Activated T-helper 17 cell treated with anti-CD3 and anti-CD28 coated beads, Interleukin-2, amount 50 U/mL, for 72 hours (primary cell): ENCODE measurements at places on chromosomes 5 and 9. TPM values are rescaled to one million over a fixed set of nuclear protein-coding genes. Genes with fewer than 3 reads are reported as not detected.

Gene TRIM14
- total RNA-seq, result 43.4 TPM

Gene ERGIC1
- total RNA-seq, result 34.0 TPM

Gene PLCXD3
- not detected for total RNA-seq

DNA sequence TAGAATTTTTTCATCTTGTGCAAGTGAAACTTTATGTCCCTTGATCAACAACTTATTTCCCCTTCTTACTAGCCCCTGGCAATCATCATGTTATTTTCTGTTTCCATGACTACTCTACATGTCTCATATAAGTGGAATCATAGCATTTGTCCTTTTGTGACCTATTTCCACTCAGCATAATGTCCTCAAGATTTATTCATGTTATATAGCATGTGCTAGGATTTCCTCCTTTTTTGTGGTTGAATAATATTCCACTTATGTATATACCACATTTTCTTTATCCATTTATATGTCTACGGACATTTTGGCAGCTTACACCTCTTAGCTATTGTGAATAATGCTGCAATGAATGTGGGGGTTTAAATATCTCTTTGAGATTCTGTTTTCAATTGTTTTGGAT is 21.0 kb downstream of the FSD1L start:
- no peak for ATAC-seq

GRCh38 chr5:94972268-94972667 is 312.6 kb downstream of the MCTP1 start:
- ATAC-seq, result no peak

DNA sequence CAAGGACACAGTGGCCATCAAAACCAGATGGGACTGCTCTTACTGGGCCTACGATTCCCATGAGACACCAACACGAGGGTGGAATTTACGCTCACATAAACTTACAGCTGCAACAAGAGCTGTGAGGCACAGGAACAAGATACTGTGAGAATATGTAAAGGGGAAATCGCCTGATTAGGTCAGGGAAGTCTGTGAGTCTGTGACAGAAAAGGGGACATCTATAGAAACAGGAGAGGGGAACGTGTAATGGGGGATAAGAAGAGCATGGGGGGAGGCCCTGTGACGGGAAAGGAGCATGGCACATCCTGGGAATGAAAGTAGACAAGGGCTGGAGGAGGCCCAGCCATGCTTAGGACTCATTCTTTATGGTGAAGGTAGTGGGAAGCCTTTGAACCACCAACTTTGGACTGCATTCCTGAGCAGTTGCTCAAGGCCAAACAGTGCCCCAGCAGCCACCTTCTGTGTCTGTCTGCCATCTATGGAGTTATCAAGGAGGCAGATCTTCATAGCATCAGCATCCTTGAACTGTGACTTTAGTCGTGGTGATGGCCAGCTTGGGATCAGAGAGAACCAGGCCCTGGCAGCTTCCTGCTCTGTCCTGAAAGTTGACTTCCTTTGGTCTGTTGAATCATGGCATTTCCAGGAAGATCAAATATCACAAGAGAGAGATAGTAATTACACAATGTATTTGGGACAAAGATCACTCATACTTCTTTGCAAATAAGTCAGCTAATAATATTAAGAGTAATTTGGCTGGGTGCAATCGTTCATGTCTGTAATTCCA is 87.9 kb upstream of the FAM169A start:
- ATAC-seq, result peak; percentile 86

GRCh38 chr5:150238646-150239045 is 48.8 kb downstream of the SLC6A7 start:
- ATAC-seq, result no peak

Gene GPX8
- total RNA-seq, result not detected

DNA sequence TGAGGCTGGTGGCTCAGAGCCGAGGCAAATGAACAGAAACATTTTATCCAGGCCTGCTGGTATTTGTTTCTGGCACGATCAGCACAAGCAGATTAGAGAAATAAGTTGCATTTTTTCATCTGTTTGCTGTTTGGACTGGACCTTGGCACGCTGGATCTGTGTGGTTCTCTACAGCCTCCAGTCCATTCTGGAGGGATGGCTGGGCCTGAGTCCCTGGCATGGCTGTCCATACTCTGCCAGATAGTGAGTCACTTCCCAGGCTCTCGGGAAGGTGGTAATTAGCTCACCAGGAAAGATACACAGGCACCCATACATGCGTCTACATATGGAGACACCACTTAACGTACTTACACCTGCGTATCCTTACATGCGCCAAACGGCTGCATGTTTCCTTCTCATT is 78.6 kb downstream of the SPRY4 start:
- ATAC-seq, result no peak

DNA sequence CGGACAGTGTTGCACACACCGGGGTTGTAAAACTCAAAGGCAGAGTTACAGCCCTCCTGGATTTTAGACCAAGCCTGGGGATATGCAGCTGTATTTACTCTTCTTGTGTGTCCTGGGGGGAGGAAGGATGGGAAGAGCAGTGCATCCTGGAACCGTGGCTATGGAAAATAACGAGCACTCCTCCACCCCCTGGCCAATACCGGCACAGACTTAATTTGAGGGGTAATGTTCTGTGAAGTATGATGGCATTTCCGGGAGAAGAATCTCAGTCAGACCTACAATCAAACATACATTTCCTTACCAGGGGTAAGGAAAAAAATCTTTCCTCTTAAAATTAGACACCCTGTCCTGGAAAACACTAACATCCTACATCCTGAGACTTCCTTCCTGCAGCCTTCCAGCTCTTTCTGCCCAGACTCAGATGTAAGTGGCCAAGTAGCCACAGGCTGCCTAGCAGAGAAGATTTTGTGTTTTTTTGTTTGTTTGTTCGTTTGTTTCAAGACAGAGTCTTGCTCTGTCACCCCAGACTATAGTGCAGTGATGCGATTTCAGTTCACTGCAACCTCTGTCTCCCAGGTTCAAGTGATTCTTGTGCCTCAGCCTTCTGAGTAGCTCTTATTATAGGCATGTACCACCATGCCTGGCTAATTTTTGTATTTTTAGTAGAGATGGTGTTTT is 11.0 kb upstream of the ERMP1 start:
- ATAC-seq, result no peak

DNA sequence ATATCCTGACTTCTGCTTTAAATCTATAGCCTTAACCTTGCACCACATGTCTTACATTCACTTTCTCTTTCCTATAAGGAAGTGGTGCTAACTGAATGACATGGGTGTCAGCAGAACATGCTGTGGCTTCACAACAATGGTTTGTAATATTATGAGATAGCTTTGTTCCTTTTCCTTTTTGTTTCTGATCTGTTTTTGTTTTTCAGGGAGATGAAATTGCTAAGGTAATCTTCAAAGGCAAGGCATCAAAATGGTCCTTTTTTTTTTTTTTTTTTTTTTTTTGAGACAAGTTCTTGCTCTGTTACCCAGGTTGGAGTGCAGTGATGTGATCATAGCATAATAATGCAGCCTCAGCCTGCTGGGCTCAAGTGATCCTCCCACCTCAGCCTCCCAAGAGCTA is 53.6 kb upstream of the RANBP6 start:
- ATAC-seq, result peak; percentile 86

DNA sequence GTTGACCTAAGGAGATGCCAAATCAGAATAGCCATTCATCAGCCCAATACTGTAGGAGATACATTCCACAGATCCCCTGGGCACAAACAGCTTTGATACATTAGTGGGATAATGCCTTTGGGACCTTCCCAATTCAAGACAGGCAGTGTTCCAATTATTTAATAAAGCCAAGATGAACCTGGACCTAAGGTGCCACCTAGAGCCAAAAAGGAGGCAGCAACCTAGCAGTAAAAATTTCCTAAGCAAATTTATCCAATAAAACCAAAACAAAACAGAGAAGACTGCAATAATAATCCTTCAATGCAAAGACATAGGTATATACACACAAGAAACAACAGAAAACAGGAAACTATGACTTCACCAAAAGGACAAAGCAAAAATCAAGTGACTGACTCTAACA is 253.0 kb downstream of the HINT1 start:
- ATAC-seq, result no peak

DNA sequence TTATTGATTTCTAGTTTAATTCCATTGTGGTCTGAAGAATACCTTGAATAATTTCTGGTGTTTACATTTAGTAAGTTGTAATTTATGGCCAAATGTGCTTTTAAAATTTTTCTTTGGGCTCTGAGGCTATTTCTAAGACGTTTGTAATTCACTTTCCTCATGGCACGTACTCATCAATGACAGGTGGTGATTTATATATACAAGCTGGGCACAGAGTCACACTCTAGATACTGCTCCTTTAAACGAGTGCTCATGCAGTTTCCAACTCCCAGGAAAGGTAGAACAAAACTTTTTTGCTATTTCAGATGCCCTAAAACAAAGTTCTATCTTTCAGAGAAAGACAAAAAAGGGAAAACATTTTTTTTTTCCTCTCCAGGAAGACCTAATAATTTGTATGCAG is 146.9 kb downstream of the AUH start:
- ATAC-seq, result no peak

Gene CCDC171
- total RNA-seq, result 5.5 TPM

DNA sequence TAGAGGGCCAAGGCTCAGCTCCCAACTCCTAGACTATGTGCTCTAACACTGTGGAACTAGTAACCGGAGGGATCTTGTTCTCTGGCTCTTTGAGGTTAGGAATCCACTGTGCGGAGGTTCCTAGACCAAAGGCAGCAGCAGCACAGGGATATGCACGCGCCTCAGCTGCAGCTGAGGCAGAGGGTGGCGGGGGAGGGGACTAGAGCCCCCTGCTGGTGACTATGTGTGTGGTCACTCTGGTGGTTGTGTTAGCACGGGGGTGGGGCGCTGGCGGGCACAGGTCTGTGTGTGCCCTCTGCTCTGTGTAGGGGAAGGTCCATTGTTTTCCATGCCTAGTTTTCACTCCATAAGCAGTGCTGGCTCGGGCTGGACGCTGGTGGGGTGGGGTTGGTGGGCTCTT is 458.0 kb upstream of the IZUMO3 start:
- ATAC-seq, result no peak
